H4 (cell line): ENCODE measurements at places on chromosomes 3 and 15. TPM values are rescaled to one million over a fixed set of nuclear protein-coding genes. Genes with fewer than 3 reads are reported as not detected.

Gene ACTRT3
- total RNA-seq, result not detected in 2 replicates

Gene ITPKA
- total RNA-seq, result 1.1 and 4.1 TPM in 2 replicates

Gene CALML4
- 0.58 and 1.7 TPM in 2 replicates for total RNA-seq

Gene NEK10
- total RNA-seq, result 1.8 and 1.9 TPM in 2 replicates

Gene STXBP5L
- 1.6 and 9.8 TPM in 2 replicates for total RNA-seq

Gene USP50
- not detected in 2 replicates for total RNA-seq

Gene CCDC13
- not detected in 2 replicates for total RNA-seq

Gene CNTN3
- total RNA-seq, result 0.06 TPM in 1 of 2 replicates, not detected in the other

Gene FAM43A
- total RNA-seq, result 4.0 and 4.6 TPM in 2 replicates

Gene VWA5B2
- not detected in 2 replicates for total RNA-seq

Gene DUSP7
- 4.3 and 6.2 TPM in 2 replicates for total RNA-seq

Gene UQCC5
- 1.5 and 102 TPM in 2 replicates for total RNA-seq

Gene LDHAL6B
- total RNA-seq, result not detected in 2 replicates

Gene C2CD4B
- not detected in 2 replicates for total RNA-seq

Gene QTRT2
- 18.7 and 23.6 TPM in 2 replicates for total RNA-seq

Gene ZNF662
- total RNA-seq, result 0.06 TPM in 1 of 2 replicates, not detected in the other

Gene COL6A5
- not detected in 2 replicates for total RNA-seq

Gene CACNA1D
- 1.3 and 1.4 TPM in 2 replicates for total RNA-seq

Gene ZIC1
- 20.8 and 34.1 TPM in 2 replicates for total RNA-seq

Gene CTDSPL2
- total RNA-seq, result 46.6 and 75.7 TPM in 2 replicates

Gene LAMB2
- 40.7 and 43.8 TPM in 2 replicates for total RNA-seq

Gene ELL3
- 1.3 and 2.2 TPM in 2 replicates for total RNA-seq

Gene GUCA1C
- total RNA-seq, result not detected in 2 replicates

Gene MESP1
- 0.47 TPM in 1 of 2 replicates, not detected in the other for total RNA-seq

Gene CPA3
- not detected in 2 replicates for total RNA-seq

Gene ZNF385D
- not detected in 2 replicates for total RNA-seq

Gene CCR5
- total RNA-seq, result not detected in 2 replicates

Gene PCOLCE2
- 30.5 and 35.8 TPM in 2 replicates for total RNA-seq

Gene DGKG
- total RNA-seq, result 18.4 and 26.1 TPM in 2 replicates

Gene GOLGA6B
- not detected in 2 replicates for total RNA-seq

Gene GP5
- not detected in 2 replicates for total RNA-seq

Gene FBXO40
- total RNA-seq, result not detected in 2 replicates

Gene CILP
- total RNA-seq, result 0.02 and 0.10 TPM in 2 replicates

Gene GRIP2
- 0.77 TPM in 1 of 2 replicates, not detected in the other for total RNA-seq

Gene TMIE
- not detected in 2 replicates for total RNA-seq

Gene PLA2G4D
- total RNA-seq, result not detected in 2 replicates

Gene ZNF148
- total RNA-seq, result 17.4 and 22.1 TPM in 2 replicates

Gene ZDHHC3
- total RNA-seq, result 30.1 and 46.8 TPM in 2 replicates

Gene RTP1
- total RNA-seq, result 0.29 TPM in 1 of 2 replicates, not detected in the other
